Activated T-cell treated with anti-CD3 and anti-CD28 coated beads for 48 hours (primary cell): ENCODE measurements at places on chromosomes 7 and 10.

DNA sequence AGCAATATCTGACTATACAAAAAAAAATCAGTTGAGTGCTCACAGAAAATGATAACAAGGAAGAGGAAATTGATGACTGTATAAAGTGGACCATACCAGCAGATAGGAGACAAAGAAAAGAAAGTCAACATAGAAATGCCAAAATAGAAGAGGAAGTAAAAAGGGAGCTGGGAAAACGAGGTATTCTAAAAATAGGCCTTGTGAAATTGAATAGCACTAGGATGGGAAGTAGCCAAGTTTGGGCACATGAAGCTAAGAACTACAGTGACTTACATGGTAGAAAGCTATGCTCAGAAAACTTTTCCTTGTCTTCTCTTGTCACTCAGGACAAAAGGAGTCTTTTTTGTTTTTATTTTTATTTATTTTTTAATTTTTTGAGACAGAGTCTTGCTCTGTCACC is 76.2 kb upstream of the APBB1IP start:
- DNase-seq: no peak

- no peak for DNase-seq
These were observed 42.5 kb downstream of the VCL start for GRCh38 chr10:74040200-74041126.

- DNase-seq: no peak
These were observed 15.0 kb downstream of the CEP41 start for GRCh38 chr7:130425796-130426195.

DNA sequence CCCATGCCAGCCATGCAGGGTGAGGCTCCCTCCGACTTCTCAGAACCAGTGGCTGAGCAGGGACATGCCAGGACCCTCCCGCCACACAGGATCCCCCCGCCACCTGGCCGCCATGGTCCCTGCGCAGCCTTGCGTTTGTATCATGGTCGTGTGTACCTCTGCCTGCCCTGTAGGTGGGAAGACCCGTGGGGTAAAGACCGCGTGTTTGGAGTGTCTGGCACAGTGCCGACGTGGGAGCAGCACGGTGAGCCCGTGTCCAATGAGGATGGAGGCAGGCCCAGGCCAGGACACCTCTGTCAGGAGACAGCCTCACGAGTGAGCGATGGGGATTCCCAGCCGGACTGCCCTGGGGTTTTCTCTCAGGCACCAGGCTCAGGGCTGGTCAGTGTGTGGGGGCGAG is 31.9 kb downstream of the NKX6-2 start:
- no peak for DNase-seq

- DNase-seq: no peak
These were observed 92.6 kb downstream of the RGS10 start for GRCh38 chr10:119449760-119450461.

DNA sequence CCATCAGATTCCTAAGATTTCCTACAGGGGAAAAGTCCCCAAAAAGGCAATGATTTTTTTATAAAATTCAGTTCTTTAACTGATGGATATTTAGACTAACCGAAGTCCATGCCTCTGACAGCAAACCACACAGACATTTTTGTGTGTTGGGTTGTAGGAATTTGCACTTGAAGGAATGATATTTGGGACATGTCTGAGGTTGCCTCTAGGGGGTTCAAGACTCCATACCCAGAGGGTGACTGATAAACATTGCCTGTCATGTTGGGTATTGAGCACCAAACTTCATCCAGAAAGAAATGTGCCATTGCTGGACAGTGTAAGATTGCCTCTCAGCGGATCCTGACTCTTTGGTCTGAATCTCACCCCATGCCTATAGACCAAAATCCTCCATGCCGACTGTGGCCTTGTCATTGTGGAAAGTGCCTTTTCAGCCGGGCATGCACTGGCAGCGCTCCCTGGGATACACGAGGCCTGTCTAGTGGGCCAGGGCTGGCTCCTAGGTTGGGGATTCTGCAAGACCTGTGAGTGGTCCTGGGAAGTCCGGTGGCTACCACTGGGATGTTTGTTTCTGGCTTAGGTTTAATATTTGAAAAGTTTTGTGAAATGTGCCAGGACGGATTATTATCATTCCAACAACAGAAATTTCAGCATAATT is 252.9 kb downstream of the WDR37 start:
- no peak for DNase-seq

GRCh38 chr10:35783305-35783838 is 141.3 kb upstream of the FZD8 start:
- no peak for DNase-seq

GRCh38 chr10:69402386-69402785 is 14.3 kb downstream of the TACR2 start:
- DNase-seq: no peak

DNA sequence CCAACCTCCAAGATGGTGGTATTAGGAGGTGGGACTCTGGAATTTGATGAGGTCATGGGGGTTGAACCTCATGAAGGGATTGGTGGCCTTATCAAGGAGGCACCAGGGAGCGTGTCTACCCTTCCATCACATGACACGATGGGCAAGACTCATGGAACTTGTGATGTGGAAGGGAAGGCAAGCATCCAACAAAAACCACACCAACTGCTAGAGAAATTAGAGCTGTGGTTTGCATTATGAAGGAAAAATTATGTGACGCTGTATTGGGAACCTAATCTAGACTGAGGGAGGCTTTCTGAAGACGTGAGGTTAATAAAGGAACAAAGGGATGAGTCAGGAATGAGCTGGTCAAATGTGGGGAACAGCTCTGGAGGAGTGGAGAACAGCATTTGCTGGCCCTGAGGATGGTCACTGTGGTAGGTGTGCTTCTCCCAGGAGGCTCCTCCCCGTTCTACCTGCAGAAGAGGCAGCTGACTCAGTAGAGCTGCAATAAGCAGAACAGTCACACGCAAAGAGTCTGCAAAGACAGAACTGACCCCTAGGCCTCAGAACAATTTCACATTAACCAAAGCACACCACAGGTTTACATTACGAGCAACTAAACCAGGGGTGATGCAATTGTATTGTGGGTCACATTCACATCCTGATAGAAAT is 236.6 kb upstream of the GRB10 start:
- no peak for DNase-seq

DNA sequence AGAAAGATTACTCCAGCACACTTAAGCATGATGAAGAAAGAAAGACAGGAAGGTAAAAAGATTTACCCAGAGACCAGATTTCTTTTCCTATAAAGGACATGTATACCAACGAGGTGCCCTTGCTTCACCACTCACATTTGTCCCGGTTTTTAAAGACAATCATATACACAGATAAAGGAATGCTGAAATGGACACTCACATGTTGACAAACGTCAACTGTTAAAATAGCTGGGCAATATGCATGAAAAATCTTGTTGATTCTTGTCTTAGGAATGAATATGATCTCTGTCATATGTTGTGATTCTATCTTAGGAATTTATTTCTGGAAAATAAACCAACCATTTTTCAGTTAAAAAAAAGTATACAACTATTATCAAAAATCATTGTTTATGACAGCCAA is 158.2 kb downstream of the SRPK2 start:
- no peak for DNase-seq
